Heart right ventricle (tissue), 16 donors: ENCODE measurements at places on chromosomes 2 and 18. TPM values are rescaled to one million over a fixed set of nuclear protein-coding genes. Genes with fewer than 3 reads are reported as not detected.

TFCP2L1 gene
- total RNA-seq = 0.02 TPM

ACOXL gene
- total RNA-seq = not detected

ADCYAP1 gene
- not detected for total RNA-seq

SERPINB3 gene
- total RNA-seq = not detected

DNA sequence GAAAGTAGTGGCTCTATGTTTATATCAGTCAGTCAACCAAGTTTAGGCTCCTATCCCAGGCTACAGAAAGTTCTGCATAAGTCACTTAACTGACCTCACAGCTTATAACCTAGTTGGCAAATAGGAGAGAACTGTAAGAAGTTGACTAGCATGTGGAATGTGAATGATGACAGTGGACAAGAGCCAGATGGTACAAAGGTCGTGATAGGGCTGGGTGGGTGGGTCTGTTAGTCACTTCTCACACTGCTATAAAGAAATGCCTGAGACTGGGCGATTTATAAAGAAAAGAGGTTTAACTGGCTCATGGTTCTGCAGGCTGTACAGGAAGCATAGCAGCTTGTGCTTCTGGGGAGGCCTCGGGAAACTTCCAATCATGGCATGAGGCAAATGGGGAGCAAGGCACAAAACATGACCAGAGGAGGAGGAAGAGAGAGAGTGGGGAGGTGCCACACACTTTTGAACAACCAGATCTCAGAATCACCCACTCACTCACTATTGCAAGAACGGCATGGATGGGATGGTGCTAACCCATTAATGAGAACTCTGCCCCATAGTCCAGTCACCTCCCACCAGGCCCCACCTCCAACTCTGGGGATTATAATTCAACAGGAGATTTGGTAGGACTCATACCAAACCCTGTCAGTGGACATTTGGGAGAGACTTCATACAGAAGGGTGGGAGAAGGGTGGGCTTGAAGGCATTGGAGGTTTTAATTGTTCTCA, 68.8 kb downstream of the LTBP1 start:
- DNase-seq = no peak

DNA sequence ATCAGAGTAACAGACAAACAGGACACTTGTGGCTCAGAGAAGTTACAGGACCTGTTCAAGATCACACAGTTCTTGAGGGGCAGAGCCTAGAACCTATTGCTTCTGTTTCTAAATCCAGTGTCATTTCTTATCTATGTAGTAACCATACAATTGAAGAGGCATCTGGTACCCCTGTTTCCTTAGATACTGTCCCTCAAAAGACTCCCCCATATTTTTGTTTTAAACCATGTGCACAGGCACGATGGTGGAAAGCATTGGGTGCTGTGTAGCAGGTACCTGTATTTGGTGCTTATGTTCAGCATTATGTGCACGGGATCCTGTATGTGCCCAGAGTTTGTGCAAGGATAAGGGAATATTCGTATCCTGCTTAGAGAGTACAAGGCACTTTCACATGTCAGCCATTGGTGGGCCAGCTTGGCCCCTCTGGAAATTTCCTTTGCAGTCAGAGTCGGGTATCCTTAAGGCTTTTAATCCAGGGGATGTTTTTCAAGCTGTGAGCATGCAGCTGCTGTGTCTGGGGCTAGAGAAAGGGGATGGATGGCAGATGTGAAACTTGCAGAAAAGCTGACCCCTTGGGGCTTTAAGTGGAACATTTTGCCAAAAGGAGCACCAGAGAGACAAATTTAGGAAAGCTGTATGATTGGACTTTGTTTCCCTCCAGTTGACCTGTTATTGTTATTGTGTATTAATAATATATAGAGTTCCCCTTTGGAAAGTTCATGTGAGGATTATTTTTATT, 2.1 kb downstream of the LBH start:
- no peak for DNase-seq

- no peak for DNase-seq
Measured at GRCh38 chr2:109196081-109196875, 67.3 kb downstream of the SH3RF3 start.

GRCh38 chr2:234745347-234745746, 206.5 kb upstream of the SH3BP4 start:
- DNase-seq = no peak

DNA sequence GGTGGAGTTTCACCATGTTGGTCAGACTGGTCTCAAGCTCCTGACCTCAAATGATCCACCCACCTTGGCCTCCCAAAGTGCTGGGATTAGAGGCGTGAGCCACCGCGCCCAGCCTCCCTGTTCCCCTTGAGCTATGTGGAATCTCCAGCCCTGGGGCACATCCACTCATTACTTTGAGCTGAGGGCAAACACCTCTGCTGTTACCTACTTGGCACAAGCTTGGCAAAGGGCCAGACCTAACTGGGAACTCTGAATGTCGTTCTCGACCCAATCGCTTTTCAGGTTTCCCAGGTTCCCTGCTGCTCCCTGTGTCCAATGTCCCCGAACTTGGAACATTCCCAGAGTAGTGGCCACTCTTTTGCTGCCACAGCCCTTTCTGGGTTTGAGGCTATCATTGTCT, 40.6 kb downstream of the CHST10 start:
- DNase-seq = no peak

DNA sequence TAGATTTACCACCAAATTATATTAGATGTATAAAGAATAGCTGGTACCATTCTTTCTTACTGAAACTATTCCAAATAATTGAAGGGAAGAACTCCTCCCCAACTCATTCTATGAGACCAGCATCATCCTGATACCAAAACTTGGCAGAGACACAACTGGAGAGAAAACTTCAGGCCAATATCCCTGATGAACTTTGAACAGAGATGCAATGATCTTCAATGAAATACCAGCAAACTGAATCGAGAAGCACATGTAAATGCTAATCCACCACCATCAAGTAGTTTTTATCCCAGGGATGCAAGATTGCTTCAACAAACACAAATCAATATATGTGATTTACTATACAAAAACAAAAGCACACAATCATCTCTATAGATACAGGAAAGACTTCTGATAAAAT, 329.8 kb downstream of the RDH14 start:
- DNase-seq = no peak
